ENCODE measurements at places on chromosomes 3 and 15.

DNA sequence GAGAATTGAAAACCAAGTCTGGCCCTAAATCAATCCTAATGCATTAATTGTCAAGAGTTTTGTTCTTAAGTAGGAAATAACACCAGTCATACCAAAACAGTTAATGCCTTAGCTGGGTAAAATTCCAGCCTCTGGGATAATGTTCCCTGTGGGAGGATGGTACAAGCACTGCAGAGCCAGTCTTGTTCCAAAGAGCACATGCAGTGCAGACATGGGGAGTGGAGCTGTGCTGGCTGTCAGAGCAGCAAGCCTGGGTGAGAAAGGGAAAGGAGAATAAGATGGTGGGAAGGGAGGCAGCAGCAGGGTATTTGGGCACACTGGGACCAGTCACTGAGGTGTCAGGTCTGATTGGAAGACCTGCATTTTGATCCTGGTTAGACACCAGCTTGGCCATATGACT is 12.1 kb downstream of the ALAS1 start:
- no peak for DNase-seq

DNA sequence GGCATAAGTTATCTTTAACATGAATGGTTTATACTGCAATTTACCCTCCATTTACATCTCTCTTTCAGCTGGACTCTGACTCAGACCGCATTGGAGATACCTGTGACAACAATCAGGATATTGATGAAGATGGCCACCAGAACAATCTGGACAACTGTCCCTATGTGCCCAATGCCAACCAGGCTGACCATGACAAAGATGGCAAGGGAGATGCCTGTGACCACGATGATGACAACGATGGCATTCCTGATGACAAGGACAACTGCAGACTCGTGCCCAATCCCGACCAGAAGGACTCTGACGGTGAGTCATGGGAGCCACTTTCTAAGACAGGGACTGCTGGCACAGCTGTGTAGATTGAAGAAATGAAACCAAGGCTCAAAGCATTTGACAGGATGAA is 11.6 kb downstream of the THBS1 start:
- no peak for DNase-seq

DNA sequence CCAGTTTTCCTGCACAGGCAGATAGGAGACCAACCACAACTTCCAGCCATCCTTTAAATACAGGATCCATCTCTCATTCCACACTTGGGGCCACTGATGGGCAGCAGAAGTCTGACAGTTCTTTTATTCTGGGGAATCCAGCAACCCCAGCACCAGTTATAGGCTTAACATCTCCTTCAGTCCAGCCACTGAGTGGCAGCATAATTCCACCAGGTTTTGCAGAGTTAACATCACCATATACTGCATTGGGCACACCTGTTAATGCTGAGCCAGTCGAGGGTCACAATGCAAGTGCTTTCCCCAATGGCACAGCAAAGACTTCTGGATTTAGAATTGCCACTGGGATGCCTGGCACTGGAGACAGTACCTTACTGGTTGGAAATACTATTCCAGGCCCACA is 2.9 kb downstream of the NPAP1 start:
- DNase-seq, result no peak

GRCh38 chr3:721086-721485 is 371.7 kb upstream of the CNTN6 start:
- DNase-seq, result no peak

DNA sequence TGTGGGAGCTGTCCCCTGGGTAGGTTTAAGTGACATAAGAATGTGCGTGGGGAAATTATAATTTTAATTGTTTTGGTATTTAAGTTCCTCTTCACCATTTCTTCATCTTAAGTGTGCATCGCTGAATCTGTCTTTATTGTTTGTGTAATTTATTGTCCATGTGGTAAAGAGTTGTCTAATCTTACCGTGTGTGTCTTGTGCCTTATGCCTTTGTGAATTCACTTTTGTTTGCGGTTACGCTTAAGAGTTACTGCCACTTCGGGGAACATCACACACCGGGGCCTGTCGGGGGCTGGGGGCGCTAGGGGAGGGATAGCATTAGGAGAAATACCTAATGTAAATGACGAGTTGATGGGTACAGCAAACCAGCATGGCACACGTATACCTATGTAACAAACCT is 767 bp downstream of the WDR48 start:
- DNase-seq, result no peak

GRCh38 chr3:53820084-53820483 is 26.1 kb downstream of the CHDH start:
- DNase-seq, result no peak

DNA sequence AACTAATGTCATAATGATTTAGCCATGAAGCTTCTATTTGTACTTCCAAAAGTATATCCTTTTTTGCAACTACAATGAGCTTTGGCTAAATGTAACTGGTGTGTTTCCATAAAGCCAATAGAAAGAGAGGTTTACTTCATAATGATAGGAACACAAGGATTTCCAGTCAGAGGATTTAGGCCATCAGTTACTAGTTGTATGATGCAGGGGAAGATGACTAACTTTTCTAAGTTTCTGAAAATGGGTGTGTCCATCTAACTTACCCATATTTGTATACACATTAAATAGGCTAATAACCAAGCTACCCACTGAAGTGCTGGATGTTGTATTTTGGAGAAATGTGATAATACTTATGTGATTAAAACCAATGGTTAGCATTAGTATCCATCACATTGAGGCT is 55.7 kb downstream of the SLC4A7 start:
- DNase-seq, result no peak

DNA sequence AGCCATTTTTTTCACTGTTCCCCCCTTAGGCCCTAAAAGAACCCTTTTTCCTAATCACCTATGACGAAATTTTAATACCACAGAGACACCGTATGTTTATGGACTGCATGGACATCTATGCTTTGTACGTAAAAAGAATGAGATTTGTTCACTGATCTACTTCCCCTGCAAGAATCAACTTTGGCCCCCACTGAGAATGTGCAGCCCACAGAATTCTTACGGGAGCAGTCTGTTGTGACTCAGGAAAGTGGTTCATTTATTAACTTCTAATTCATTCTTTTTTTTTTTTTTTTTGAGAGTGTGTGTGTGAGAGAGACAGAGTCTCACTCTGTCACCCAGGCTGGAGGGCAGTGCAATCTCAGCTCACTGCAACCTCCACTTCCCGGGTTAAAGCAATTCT is 17.6 kb downstream of the EIF4E3 start:
- DNase-seq, result no peak

DNA sequence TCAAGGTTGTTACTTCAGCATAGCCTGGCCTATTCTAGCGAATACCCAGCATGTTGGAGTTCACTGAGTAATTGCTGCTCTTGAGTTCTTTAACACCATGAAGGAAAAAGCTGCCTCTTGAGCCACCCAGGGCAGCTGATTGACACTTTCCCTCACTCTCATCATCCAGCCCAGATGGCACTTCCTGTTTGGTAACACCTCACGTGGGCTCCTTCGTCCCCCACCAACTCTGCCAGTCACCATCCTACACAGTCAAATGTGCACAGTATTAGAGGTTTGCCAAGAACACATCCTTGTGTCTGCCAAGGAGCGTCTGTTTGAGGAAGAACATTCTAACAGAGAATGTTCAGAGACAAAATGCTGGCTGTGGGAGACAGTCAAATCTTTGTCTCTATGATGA is 266.3 kb downstream of the RPLP1 start:
- peak; percentile 58 for DNase-seq

- DNase-seq, result no peak
These were observed 344.9 kb downstream of the NLGN1 start for GRCh38 chr3:173742491-173742890.

DNA sequence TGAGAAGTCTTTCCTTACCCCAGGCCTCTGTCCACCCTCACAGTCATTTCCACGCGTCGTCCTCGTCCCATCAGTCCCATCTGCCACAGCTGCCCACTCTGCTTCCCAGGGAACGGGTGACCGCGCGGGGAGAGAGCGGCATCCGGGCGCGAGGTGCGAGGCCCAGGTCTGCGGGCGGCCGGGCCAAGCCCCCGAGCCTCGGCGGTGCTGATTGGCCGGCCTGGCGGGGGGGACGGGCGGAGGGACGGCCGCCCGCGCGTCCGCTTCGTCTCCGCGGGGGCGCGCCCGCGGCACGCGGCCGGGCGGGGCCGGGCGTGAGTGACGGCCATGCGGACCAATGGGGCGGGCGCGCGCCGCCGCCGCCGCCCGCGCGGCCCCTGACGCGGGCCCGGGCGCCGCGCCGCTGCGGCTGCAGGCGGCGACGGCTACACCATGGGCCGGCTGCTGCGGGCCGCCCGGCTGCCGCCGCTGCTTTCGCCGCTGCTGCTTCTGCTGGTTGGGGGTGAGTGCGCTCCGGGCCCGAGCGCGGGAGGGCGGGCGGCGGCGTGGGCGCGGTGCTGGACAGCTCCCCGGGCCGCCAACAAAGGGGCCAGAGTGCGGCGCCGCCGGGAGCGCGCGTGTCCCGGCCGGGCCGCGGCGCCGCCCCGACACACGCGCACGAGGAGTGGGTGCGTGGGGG is at the start of gene PODXL2:
Gene PODXL2, plus strand, starts transcription at position 398 of the 679 bp plus-strand sequence. Its CDS starts 35 bp downstream, at position 433.
- peak; percentile 28 for DNase-seq

DNA sequence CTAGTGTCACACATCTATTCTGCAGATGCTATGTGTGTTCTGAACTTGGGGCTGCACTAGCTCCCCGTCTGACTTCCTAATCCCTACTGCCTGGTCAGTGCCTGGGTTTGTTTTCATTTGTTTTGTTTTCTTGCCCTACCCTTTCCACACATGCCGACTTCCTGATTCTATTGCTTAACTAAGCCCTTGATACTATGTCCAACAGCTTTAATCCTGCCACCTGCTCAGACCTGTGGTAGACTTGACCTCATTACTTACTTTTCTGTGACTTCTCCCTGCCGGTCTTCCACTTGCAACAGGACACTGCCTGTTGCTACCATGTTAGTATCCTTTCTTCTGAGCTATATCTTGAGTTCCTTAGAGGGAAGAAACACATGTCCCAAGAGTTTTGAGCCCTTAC is 39.3 kb upstream of the CEMIP start:
- DNase-seq, result no peak

DNA sequence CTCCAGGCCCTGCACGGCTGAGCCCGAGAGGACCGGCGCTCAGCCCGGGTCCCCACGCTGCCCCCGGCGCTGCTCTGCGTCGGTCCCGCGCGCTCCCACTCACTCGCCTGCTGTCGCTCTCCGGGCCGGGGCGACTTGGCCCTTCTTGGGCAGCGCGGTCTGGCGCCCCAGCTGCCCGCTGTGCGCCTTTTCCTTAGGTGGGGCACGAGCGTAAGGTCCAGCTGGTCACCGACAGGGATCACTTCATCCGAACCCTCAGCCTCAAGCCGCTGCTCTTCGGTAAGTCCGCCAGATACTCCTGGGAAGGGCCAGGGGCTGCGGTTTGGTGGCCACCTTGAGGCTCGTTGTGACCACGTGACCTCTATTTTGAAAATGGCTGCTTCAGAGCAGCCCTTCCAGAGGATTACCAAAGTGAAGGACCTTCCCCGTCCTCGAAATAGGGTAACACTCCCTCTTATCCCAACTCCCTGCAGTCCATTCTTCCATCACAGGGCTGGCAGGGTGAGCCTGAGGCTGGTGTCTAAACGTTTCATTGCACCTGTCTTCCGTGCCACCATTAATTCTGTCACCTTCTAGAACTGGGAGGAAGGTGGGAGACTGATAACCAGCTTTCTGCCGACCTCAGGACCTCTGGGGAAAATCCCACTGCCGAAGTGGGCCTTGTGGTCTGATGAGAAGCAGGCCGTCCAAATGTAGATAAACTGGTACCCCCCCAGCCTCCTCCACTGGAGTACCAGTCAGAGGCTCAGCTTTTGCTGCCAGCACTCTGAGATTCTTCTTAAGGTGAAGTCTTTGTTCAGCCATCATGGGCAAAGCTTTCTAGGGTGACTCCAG is 812 bp downstream of the P4HTM start:
- peak; percentile 53 for DNase-seq

- DNase-seq, result no peak
These were observed 261.1 kb downstream of the EPHB1 start for GRCh38 chr3:135056084-135056730.

GRCh38 chr3:22101351-22101750 is 350.3 kb upstream of the ZNF385D start:
- DNase-seq, result no peak

DNA sequence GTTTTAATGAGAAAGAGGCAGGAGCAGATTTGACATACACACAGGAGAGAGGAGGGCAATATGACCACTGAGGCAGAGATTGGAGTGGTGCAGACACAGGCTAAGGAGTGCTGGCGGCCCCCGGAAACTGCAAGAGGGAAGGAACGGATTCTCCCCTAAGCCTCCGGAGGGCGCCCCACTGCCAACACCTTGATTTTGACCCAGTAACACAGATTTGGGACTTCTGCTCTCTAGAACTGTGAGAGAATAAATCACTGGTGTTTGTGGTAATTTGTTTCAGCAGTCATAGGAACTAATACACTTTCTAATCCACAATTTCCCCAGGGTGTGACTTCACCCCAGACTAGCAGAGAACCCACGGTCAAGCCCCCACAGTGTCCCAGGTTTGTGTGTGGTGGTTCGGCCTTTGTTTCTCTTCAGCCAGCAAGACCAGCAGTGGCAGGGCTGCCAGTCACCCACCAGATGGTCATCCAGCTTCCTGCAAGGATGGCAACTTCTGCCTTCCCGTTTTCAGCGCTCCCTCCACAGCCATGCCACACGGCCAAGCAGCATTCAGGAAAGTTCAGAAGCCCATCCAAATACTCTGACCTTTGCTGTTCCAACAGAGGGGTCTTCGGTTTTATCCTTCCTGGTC is 23.6 kb upstream of the TSPAN3 start:
- peak; percentile 26 for DNase-seq

- no peak for DNase-seq
These were observed 39.1 kb downstream of the SLC9A9 start for GRCh38 chr3:143809121-143809621.

- no peak for DNase-seq
These were observed 3.0 kb upstream of the TLNRD1 start for GRCh38 chr15:80997692-80998091.

GRCh38 chr3:31762888-31763351 is 218.1 kb downstream of the OSBPL10 start:
- DNase-seq, result no peak

DNA sequence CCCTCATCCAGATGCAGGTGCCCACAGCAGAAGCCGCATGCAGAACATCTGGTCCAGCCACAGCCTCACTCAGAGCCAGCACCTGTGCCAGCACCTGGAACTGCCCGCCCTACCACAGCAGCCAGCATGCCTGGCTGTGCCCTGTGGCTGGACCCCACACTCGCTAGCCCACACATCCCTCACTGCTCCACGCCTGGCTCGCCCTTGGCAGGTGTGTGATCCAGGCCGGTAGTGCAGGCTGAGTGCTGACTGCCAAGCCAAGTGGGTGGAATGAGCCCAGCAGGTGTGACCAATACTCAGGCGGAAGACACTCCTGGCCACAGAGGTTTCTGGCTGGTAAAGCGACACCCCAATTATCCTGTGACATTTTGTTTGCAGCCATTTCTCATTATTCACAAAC is 162.4 kb upstream of the ROBO1 start:
- DNase-seq, result no peak

DNA sequence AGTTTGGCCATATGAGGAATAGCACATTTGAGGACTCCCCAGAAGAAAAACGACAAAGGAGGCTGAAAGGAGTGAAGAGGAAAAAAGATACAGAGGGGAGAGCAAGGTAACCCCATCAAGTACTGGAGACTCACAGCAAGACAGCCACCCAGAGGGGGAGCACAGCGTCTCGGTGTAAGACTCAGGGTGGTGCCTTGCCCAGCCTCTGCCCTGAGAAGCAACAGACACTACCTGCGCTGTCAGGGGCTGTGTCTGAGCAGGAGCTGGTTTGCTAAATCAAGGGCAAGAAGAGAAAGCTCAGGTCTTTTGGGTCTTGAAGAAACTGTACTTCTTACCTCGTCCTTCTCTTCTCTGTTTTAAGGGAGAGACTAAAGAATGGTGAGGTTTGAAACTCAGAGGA is 27.9 kb downstream of the FBXO45 start:
- peak; percentile 39 for DNase-seq

All from KBM-7 (cell line).